ENCODE measurements at places on chromosomes 11 and 22.

- no peak for DNase-seq
Observed at GRCh38 chr11:78207532-78208256, 19.0 kb downstream of the USP35 start.

DNA sequence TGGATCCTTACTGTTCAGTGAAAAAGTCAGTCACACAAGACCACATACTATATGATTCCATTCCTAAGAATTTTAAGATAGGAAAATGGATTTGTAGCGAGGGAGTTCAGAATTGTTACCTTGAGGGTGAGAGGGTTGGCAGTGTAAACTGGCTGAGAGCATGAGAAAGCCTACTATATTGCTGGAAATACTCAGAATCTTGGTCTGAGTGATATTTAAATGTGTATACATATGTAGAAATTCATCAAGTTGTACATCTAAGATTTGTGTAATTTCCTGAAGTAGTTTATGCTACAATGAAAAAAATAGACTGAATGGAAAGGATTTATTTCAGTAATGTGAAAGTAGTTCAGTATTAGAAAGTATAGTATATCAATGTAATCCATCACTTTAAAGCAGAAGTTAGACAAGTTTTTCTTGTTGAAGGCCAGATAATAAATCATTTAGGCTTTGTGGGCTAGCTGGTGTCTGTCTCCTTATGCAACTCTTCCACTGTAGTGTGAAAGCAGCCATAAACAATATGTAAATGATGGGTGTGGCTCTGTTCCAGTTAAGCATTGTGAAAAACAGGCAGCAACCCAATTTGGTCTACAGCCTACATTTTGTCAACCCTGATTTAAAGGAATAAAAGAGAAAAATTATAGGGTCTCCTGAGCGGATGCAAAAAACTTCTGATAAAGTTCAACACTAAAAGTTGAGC lies 127.2 kb upstream of the THY1 start:
- DNase-seq = no peak

DNA sequence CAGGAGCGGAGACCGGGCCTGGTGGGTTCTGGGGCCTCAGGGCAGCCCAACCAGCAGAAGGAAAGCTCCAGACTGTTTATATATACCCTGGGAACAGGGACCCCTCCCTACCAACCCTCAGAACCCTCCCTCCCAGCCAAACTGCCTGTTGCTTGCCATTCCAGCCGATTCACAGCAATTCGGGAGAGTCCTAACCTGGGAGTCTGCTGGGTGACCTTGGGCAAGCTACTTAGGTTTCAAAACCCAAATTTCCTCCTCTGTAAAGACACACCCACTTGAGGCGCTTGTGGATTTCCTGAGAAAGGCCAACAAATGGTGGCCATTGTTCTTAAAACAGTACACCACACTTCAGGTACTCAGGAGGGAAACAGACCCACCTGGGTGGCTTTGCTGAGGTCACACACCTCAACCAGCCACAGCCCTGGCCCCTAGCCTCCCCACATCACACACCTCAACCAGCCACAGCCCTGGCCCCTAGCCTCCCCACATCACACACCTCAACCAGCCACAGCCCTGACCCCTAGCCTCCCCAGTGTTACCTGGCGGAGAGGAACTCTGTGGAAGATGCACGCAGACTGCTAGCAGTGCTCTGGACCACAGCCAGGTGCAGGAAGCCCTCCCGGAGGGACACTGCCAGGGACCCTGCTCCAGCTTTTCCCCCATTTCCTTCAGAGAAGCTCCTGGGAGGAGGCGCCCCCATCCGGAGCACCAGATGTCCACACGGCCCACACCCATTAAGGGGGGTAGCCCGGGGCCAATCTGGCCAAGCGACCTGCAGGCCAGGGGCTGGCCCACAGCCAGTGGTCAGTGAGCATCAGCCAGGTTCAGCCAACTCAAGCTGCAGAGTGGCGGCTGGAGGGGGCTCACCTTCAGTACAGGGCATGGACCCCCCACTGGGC lies 6.2 kb downstream of the SHISA8 start:
- DNase-seq = no peak

DNA sequence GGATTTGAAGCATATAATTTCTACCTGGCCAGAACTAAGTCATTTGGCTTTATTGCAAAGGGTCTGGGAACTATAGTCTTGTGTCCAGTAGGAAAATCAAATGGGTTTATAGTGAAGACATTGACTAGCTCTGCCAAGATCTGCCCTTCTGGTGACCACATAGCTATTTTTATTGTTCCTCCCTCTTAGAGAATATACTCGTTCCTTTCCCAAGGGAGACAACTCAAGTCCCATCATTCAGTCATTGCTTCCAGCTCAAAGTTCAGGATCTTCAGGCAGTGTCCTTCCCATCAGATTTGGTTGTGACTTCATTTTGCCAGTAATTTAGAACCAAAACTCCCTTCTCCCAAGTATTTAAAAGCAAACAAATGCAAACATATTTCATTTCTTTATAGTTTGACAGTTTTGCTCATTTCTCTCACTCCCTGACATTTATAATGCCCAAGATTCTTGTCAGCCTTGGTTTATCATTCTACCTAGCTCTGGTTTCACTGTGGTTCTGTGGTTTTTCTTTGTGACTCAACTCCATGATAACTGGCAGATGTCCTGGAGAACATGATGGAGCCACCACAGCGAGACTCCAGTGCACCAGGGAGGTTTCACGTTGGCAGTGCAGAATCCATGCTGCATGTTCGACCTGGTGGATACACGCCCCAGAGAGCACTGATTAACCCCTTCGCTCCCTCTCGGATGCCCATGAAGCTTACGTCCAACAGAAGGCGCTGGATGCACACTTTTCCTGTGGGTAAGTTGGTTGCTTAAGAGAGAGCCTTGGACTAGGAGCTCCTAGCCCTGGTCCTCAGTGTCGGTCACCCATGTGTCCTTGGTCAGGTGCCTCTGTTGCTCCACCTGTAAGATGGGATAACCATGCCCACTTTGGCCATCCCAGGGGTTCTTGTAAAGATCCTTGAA lies 64.9 kb downstream of the DEPDC5 start:
- DNase-seq = no peak

GRCh38 chr11:8415195-8415594 lies 151.5 kb upstream of the LMO1 start:
- no peak for DNase-seq

- DNase-seq = no peak
Observed at GRCh38 chr11:95325777-95326258, 94.8 kb upstream of the SESN3 start.

DNA sequence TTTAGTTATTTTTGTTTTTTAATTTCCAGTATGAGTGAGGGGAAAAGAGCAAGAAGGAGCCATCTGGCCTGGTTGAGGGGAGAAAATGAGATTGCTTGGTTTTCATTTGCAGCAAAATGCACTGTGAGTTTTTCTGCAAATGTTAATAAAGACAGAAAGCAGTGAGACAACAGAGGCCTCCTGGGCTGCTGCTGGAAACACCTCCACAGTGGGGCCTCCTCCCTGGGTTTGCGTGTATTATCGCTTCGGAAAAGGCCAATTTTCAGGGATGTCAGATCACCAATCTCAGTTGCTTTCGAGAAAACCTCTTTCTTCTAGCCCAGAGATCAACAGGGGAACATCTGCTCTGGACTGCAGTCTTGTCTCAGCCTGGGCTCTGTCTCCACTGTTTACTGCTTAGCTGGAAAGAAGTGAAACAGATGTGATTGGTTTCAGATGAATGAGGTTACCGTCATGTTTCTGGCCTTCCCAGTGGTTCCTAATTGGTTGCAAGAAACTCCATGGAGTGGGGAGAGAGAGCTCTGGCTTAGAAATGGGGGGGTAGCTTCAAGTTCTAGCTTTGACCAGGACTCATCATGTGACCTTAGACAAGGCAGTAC lies 17.3 kb downstream of the TSPAN18 start:
- no peak for DNase-seq

- no peak for DNase-seq
Observed at GRCh38 chr22:33440756-33441155, 382.6 kb upstream of the SYN3 start.

GRCh38 chr11:41458641-41459040 lies 811 bp downstream of the LRRC4C start:
- no peak for DNase-seq

DNA sequence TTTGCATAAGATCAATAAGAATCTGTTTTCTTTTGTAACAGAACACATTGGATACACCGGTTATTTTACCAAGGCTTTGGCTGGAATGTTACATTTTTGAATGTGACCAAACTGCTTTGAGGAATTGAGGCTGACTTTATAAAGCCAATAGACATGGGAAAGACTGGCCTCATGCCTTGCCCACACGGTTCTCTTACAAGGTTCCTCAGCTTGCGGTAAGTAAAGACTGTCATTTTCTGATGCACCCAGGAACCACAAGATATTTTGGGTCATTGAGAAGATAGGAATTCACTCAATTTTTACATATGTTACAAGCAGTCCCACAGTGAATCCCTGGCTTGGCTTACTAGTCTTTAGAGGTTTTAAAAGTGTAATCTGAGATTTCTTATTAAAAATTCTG lies 23.9 kb downstream of the OR10A6 start:
- DNase-seq = no peak

- no peak for DNase-seq
Observed at GRCh38 chr11:45919806-45920530, 2.3 kb upstream of the PEX16 start.

GRCh38 chr11:85750646-85751045 lies 60.3 kb downstream of the SYTL2 start:
- DNase-seq = no peak

DNA sequence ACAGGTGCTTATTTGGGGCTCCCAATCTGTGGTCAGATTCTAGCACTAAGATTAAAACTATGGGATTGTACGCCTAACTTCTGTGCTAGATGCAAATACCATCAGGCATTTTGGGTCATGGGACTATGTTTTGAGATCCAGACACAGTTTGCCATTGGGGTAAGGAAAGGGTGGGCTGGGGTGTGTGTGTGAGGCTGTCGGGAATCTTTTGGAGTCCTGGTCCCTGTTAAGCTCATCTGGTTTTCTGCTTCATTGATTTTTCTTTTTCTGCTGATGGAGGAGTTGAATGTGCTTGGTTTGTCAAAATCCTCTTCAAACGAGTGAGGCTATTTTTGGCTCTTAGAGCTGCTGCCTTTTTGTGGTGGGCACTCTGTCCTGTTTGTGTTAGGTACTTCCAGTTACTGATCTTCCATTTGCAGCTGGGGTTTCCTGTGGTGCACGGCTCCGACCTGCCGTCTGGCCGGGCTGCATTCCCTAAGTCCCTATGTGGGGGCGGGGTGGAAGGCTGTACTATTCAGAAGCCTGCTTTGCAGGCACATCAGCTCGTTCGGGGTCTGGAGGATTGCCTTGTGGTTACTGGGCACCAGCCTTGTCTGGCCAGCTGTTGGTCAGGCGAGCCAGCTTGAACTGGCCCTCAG lies 2.9 kb downstream of the BCR start:
- no peak for DNase-seq

DNA sequence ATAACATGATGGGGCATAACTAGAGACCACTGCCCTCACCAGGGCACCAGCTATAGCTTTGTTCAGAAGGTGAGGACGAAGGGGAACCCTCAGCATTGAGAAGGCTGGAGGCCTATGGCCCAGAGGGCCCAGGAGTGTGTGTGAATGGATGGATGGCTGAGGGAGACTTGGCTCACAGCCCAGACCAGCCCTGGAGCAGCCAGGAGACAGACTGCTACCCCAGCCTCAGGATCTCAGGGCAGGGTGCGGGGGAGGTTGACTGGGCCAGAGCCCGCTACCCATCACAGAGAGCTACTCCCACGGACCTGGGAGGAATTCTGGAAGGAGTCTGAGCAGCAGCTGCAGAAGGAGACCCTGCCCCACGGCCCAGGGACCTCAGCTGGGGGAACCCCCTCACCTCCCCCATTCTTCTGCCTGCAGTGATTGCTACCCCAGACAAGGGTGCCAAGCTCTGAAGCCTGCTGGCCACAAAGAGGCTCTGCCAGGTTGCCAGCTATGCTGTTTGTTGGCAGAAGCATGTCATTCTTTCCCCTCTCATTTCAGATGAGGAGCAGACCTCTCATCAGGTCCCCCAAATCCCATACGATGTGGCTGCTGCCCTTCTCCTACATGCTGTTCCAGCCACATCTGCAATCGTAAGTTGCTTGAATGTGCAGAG lies 5.4 kb upstream of the CSDC2 start:
- DNase-seq = peak; percentile 61

DNA sequence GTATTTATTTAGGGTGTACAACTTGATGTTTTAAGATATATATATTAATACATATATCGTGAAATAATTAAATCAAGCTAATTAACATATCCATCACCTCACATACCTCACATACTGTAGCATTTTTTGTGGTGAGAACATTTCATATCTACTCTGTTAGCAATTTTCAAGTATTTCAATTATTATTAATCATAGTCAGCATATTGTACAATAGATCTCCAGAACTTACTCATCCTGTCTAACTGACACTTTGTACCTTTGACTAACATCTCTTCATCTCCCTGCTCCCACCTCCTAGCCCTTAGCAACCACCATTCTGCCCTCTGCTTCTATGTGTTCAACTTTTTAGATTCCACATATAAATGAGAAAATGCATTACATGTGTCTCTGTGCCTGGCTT lies 108.4 kb downstream of the BARX2 start:
- no peak for DNase-seq

DNA sequence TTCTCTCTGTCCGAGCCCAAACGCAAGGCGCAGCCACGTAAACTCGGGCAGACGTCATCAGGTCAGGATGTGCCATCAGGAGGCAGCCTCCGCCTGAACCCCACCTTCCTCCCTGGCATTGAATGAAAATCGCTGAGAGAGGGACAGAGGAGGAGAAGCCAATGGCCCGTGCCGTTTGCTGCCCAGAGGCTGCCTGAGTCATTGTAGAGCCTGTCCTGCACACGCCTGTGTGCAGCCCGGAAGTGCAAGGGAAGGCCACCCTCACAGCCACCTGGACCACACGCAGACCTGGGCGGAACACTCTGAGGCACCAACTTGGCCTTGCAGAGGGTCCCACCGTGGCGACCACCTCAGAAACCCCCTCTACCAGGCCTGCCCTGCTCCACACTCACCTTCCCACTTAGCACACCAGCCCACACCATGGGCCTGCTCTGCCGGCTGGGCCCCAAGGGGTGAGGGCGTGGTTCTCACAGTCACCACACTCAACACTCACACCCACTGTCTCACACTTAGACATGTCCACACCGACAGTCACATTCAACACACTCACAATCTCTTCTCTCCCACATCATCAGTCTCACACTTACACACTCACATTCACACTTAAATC lies 9.1 kb downstream of the CHID1 start:
- no peak for DNase-seq

DNA sequence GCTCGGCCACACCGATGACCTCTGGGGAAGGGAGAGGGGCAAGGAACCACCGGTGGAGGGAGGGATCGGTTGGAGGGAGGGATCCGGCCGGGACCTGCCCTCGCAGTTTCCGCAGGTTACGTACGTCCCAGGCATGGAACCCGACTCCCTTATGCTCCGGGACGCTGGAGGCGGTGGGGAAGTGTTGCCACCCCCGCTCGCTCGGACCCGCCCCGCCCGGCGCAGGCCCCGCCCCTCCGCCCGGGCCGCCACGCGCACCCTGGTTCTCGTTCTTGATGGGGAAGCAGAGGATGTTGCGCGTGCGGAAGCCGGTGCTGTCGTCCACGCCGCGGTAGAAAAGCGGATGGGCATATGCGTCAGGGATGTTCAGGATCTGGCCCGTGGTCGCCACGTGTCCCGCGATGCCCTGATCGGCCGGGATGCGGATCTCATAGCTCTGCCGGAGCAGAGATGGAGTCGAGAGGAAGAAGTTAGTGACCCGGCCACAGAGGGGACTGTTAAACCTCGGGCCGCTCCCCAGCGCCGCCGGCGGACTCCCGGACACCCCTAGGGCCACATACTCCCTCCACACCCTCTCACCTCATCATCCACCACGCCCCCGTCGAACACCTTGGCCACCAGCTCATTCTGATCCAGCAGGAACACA lies 89.8 kb downstream of the PDE2A start:
- DNase-seq = no peak
